8988T (cell line): ENCODE measurements at places on chromosomes 12 and 14.

GRCh38 chr14:19828314-19828713 is 24.7 kb downstream of the OR4N2 start:
- no peak for DNase-seq

GRCh38 chr14:79165471-79166090 is 995.4 kb downstream of the NRXN3 start:
- no peak for DNase-seq

GRCh38 chr12:108514468-108514972 is 557 bp upstream of the FICD start:
- no peak for DNase-seq

DNA sequence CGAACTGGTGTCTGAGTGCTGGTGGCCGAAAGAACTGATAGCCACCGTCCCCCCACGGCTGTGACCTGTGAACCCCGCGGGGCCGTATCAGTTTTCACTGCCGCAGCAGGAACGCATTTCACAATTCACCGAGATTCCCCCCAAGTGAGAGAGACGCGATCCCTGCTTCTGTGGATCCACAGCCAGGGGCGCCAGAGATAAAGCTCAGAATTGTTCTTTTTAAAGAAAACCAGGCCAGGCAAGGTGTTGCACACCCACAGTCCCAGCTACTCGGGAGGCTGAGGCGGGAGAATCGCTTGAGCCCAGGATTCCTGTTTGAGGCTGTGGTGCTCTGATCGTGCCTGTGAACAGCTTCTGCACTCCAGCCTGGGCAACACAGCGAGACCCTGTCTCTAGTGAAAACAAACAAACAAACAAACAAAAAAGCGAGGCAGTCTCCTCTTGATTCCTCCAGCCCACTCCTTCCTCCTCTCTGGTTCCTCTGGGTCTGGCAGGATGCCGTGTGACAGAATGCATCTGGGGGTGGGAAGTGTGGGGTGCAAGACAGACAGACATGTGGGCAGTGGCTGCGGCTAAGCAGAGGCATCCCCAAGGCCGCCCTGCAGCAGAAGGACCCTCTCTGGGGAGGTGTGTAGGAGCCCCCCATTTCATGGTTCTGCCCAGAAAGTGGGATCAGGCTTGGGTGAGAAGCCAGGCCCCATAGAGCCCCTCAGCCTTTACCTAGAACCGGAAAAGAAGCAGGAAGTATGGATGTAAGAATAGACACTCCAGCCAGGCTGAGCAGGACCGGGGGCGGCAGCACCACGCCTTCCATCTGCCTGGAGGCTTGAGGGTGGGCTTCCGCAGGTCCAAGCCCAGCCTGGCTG is 39.2 kb upstream of the PPP1R13B start:
- DNase-seq = no peak

GRCh38 chr12:83850531-83850930 is 1062.1 kb downstream of the SLC6A15 start:
- DNase-seq = no peak
